NB4 (cell line): ENCODE measurements at places on chromosomes 6 and 20.

DNA sequence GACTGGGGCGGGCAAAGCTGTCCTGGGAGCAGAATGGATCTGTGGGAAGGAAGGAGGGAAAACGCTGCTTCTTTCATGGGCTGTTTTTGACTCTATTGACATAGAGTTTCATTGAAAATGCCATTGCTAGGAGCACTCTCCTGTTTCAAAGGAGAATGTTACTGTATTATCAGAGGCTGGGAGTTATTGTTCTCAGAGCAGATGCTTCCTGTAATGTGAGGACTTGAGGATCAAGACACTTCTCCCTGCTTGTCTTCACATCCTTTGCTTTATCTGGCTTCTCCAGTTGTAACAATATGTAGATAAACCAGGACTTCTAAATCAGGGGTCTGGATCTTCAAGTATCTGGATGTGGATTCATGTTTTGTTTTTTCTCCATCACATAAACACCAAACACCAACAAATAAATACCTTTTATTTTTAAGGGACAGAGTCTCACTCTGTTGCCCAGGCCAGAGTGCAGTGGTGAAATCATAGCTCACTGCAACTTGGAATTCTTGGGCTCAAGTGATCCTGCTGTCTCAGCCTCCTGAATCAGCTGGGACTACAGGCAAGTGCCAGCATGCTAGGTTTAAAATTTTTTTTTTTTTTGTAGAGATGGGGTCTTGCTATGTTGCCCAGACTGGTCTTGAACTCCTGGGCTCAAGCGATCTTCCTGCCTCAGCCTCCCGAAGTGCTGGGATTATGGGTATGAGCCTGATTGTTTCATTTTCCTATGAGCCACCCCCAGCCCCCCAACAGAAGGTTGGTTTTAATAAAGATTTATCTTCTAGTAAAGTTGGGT, 3.9 kb downstream of the CD109 start:
- DNase-seq = no peak

DNA sequence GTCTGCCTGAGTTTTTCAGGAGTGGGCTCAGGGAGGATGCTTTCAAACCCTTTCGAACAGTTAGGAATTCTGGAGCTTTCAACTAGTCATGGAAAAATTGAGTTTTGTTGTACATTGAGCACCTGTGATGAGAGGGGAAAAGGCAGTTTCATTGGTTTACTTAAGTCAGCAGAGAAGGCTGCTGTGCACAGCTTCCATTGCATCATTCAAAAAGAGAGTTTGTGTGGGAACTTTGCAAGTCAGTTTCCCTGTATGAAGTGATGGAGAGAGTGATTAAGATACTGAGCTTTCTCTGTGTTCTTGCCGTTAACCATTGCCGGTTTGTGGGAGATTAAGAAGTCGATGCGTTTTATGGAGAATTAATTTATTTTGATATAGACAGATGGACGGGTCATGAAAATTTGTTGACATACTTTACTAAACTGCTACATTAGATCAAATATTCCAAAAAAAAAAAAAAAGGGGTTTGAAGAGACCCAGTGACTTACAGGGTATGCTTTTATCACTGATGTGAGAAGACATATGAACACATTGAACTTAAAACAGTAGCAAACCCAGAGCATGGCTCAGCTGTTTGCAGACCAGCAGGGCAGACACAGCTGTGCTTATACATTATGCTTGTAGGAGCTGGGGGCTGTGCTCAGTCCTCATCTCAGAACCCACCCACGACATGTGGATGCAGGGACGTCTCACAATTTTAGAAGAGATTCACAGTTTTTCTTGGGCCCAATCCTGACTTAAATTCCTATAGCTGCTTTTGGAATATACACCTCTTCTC, 234.1 kb downstream of the SOX4 start:
- no peak for DNase-seq

- no peak for DNase-seq
These were observed 164.1 kb upstream of the SYNDIG1 start for GRCh38 chr20:24305371-24305770.

DNA sequence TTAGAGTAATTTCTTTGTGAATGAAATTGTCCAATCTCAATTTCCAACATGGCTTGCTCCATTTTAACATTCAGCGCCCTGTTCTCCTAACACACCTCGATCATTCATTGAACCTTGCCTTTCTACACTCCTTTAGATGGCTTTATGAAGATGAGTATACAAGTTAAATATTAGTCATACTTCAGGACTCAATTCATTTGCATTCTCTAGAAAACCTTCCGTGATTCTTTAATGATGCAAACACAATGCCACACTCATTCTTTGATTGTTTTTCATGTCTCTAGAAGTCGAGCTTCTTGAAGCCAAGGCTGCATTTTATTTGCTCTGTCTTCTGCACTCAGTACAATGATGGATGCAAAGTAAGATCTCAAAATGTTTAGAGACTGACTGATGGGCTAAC, 641.2 kb downstream of the DOK5 start:
- no peak for DNase-seq

- DNase-seq = no peak
These were observed 37.7 kb downstream of the TRIM27 start for GRCh38 chr6:28886079-28886439.

- peak; percentile 73 for DNase-seq
These were observed 5.4 kb downstream of the NPBWR2 start for GRCh38 chr20:64101731-64102621.

- no peak for DNase-seq
These were observed 29.3 kb downstream of the ADGRG6 start for GRCh38 chr6:142331075-142331551.

- no peak for DNase-seq
These were observed 6.3 kb downstream of the SDCBP2 start for GRCh38 chr20:1322511-1323245.

- peak; percentile 17 for DNase-seq
These were observed 214.7 kb upstream of the PROKR2 start for GRCh38 chr20:5531318-5532081.

GRCh38 chr6:30836431-30836866, 47.9 kb upstream of the DDR1 start:
- DNase-seq = no peak

- no peak for DNase-seq
These were observed 236.4 kb downstream of the ARHGAP18 start for GRCh38 chr6:129473546-129473945.
